ENCODE measurements at places on chromosomes 4 and X.
A peak's percentile ranks its signal among the peaks of the same experiment; 100 is the strongest.

DNA sequence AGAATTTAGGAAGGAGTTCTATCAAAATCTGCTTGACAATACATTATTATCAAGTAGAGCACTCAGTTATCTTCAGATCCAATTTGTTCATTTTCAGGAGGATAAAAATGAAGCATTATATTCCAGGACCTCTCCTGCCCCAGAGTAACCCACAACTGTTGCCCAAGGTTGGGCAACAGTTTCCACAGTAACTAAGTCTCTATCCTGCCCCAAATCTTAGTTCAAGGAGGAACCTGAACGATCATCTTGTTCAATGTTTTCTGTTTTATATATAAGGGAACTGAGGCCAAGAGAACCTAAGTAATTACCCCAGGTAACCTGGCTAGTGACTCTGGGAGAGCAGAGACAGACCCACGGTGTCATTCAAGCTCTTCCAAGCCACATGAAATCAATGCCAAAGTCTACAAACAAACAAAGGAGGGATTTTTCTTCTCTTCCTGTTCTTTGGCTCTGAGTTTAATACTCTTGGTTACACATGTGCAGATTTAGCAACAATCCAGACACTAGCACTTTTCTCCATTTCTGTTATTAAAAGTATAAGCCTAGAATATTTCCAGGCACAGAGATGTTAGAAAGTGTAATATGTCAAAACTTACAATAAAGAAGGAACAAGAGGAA is 105.6 kb downstream of the C4orf51 start:
- DNase-seq: no peak

GRCh38 chrX:10450229-10450958 is 170.0 kb downstream of the MID1 start:
- DNase-seq: no peak

DNA sequence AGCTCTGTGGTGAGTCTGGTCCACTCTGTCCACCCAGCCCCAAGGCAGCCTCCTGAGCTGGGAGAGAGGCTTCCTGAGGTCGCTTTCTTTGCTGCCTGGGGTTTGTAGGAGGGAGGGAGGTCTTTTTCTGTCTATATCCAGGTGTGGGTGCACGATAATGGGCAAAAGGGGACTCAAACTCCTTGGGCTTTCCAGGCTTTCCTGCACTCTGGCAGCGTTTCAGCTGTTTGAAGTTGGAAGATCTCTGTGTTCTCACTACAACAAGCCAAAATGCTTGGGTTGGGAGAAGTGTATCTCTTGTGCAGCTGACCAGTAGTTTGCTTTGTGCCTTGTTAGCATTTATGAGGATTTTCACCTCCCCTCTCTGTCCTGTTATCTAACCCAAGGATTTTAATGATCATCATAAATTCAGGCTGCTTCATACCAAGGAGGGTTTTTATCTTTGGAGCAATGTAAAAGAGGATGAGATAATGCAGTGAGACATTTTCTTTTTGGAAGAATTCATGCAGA is 126.3 kb downstream of the REPS2 start:
- DNase-seq: no peak

DNA sequence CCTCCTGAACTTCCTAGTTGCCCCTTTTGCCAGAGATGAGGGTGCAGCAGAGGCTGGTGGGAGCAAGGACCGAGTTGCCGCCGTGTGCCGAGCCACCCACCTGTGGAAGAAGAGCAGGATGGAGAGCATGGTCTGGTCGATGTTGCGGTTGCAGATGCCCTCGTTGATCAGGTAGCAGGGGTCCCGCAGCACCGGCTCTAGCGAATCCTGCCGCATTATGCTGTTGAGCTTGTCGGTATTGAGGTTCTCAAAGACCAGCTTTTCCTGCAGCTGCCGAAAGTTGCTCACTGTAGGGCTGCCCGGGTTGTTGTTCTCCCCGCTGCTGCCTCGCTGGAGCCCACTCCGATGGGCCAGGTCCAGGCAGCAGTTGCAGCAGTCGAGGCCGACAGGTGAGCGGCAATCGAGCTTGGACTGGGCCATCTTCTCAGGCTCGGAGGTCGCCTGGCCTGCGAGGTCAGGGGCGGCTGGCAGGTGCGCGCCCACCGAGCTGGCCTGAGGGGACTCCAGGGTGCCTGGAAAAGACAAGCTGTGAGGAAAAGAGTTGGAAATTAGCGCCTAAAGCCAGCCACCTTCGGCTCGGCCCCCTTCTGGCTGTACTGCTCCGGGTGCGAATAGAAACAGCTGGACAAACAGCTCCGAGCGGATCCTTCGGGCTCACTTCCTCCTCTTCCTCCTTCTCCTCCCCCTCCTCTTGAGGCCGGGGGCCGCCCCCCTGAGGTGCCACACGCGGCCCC is 420 bp downstream of the TSC22D3 start:
- DNase-seq: no peak

DNA sequence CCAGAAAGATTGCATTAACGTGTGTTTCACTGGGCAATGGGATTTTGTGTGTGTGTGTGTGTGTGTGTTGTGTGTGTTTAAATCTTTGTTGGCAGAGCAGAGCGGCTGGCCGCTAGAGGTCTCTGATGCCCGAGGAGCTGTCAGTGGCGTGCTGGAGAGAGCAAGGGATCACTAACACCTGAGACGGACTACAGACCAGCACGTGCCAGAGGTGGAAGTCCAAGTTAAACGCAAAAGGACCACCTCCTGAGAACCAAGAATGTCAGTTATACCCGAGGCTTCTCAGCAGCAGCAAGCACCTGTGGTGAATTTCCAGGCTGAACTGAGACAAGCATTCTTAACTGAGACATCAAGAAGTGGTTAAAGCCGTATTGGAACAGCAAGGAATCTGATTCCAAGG is 9.0 kb upstream of the SLC25A14 start:
- DNase-seq: peak; percentile 1

DNA sequence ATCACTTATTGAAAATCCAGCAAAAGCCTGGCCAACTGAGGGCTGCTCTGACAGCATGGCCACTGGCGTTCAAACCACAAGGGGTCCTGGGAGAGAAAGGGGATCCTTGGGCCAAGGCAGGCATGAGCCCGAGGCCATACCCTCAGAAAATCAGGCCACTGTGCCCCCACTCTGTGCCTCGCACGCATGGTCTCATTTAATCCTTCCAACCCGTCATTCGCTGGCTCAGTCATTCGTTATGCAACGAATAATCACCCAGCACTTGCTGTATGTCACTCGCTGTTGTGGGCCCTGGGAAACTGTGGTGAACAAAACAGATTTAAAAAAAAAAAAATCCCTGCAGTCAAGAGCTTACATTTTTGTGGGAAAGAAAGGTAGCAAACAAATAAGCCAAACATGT is 112.7 kb downstream of the BCOR start:
- no peak for DNase-seq

DNA sequence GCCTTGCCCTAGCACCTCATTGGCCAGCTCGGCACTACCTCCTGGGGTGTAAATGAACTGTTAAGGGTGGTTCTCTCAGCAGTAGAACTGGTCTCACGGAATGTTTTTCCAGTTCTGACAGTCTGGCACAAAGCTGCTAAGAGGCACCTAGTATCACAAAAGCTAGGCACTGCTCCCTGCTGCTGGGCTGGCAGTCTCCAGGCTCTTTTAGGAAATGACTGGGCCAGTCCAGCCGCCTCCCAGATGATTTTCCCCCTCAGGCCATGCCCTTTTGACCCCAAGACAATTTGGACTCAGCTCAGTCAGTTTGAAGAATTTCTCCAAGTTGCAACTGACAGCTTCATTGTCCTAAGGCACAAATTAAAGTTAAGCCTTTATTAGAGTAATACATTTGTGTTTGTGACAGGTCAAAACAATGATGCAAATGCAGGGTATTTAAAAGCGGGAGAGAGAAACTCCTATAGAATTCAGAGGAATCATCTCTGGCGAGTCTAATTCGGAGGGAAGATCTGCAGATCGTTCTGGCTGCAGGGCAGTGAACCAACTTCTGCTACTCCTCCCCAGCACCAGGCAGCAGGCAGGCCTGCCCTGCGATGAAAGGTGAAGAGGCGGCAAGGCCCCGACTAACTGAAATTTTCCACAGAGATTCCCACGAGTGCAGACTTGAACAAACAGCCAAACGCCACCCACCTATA is 7.9 kb downstream of the FRMD7 start:
- no peak for DNase-seq

DNA sequence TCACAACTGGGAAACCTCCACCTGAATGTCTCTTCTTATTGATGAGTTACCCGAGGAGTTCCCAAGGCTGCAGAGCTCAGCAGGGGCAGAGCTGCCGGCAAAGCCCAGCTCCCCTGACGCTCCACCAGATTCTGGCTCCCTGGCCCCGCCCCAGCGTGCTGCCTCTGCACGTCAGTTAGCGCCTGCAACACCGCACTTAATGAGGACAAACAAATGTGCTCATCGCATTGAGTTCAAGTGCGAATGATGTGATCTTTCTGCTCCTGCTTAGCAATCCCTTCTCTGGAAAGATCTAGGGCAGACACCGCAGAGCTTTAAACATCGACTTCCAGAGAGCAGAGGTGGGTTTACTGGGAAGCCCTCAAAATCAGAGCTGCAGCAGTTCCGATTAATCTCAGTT is 55.5 kb upstream of the FBXW7 start:
- no peak for DNase-seq

GRCh38 chrX:30589146-30589888 is 11.8 kb upstream of the TASL start:
- DNase-seq: no peak

- DNase-seq: no peak
These were observed 1.3 kb upstream of the OTUD5 start for GRCh38 chrX:48958635-48959094.

DNA sequence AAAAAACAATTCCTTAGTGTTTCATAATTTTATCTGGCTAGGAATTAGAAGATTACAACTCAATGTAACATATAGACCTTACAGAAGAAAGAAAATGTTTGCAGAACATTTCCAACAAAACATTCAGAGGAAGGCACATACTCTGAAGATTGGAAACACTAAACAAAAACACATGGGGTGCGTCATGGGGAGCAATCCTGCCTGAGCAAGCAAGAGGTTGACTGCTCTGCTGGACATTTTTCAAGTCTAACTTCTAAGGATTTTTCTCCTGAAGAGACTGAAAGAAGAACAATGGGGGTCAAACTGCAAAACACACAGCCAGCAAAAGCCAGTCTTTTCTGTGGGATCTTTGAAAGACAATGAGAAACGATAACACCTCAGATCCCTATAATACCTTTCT is 182.8 kb downstream of the GUCY2F start:
- no peak for DNase-seq

- DNase-seq: no peak
These were observed 72.3 kb upstream of the TNMD start for GRCh38 chrX:100512471-100512870.

GRCh38 chrX:45747905-45748304 is 547.2 kb upstream of the DIPK2B start:
- DNase-seq: no peak

GRCh38 chrX:151929126-151929525 is 16.4 kb downstream of the MAGEA4 start:
- no peak for DNase-seq

- no peak for DNase-seq
These were observed 14.4 kb upstream of the KLHL5 start for GRCh38 chr4:39047681-39048080.

GRCh38 chr4:151034829-151035228 is 19.7 kb upstream of the LRBA start:
- no peak for DNase-seq

- DNase-seq: no peak
These were observed 34.2 kb downstream of the TENM3 start for GRCh38 chr4:182277377-182277776.

DNA sequence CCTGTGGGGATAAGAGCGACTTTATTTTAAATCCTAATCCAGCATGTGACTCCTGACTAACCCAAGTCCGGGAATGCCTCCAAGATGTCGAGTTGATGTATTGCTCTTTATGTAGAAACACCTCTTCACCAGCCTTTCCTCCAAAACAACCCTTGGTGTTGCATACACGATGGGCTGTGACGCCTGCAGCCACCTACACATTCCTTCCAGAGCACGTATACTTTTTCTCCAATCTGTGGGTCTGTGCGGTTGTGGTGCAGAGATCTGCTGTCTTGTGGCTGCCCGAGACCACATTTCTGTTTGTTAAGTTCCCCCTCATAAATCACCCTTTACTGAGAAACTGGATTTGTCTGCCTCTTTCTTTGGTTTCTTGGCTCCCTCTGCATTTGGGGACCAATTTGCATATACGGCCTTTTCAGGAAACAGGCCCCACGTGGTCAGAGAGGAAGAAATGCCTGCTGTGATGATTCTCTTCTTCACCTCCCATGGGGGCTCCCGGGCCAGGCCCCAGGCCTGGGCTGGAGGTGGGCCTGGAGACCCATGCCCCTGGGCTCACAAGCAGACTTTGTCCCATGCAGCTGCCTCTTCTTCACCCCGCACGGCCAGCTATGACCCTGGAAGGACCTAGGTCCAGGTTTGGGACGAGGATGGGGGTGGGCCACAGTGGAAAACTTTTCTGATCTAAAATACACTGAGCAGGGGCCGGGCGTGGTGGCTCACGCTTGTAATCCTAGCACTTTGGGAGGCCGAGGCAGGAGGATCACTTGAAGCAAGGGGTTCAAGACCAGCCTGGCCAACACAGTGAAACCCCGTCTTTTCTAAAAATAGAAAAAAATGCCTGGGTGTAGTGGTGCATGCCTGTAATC is 21.4 kb upstream of the AFAP1 start:
- DNase-seq: no peak

GRCh38 chrX:154121961-154122360 is 22.1 kb upstream of the OPN1LW start:
- no peak for DNase-seq

DNA sequence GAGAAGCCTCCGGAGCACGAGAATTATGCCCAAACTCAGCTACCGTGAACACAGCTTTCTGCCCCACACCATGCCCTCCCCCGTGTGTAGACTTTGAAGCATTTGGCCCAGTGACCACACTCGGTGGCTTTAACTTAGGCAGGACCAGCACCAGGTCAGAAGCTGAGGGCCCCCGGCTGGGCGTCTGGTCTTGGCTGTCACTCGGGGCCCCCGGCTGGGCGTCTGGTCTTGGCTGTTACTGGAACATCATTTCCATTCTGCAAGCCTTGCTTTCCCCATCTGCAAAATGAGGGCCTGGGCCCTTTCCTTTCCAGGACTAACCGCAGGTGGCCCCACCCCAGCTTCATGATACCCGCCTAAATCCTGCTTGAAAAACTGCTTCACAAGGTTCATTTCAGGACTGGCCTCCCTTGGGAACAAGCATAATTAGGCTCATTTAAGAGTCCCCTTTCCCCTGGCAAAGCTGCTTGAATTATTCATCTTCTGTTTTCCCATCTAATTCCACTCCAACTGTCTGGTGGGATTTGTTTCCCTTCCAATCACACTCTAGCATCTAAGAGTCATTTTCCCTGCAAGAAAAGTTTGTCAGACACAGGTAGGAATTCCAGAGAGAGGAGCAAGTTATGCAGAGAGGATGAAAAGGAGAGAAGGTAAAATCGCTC is 82.5 kb downstream of the WFS1 start:
- no peak for DNase-seq

- no peak for DNase-seq
These were observed 557.7 kb downstream of the RAB28 start for GRCh38 chr4:12926189-12927066.

GRCh38 chr4:3311095-3311372 is 18.2 kb downstream of the RGS12 start:
- DNase-seq: no peak

DNA sequence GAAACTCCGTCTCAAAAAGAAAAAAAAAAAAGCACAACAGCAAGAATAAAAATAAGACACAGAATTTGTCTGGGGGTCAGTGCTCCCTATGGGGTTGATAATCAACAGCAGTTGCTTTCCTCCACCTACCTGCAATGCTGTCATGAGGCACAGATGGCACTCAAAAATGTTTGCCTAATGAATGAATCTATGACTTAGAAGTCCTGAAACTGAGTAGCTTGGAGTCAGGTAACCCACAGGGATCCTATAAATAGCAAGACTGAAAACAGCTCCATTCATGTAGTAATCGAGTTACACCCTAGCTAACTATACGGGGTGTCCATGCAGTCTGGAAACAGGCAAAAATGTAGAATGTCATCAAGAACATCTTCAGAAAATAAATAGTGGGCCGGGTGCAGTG is 19.8 kb upstream of the DDX3X start:
- DNase-seq: no peak
